ENCODE measurements at places on chromosomes 11 and 22. TPM values are rescaled to one million over a fixed set of nuclear protein-coding genes. Genes with fewer than 3 reads are reported as not detected.

OR5B17 gene
- total RNA-seq: not detected

SCUBE2 gene
- 13.6 TPM for total RNA-seq

ALG8 gene
- 29.9 TPM for total RNA-seq

ELMOD1 gene
- 1.1 TPM for total RNA-seq

B4GALNT4 gene
- 53.1 TPM for total RNA-seq

MS4A6A gene
- total RNA-seq: 50.2 TPM

PIWIL4 gene
- total RNA-seq: 5.1 TPM

UBE4A gene
- 43.4 TPM for total RNA-seq

GTSE1 gene
- total RNA-seq: 8.6 TPM

RPS6KB2 gene
- 35.5 TPM for total RNA-seq

INPP5J gene
- total RNA-seq: 5.0 TPM

TEX54 gene
- total RNA-seq: not detected

NFRKB gene
- 41.6 TPM for total RNA-seq

LIPT2 gene
- 13.0 TPM for total RNA-seq

LRP4 gene
- total RNA-seq: 25.2 TPM

CEND1 gene
- 0.12 TPM for total RNA-seq

TCN2 gene
- 39.7 TPM for total RNA-seq

CD3G gene
- total RNA-seq: 0.47 TPM

C11orf91 gene
- not detected for total RNA-seq

FAM227A gene
- 9.8 TPM for total RNA-seq

FOLR3 gene
- 2.3 TPM for total RNA-seq

OR10A3 gene
- total RNA-seq: not detected

WBP2NL gene
- 7.7 TPM for total RNA-seq

ROBO4 gene
- total RNA-seq: 25.2 TPM

VWCE gene
- 2.4 TPM for total RNA-seq

PANX3 gene
- total RNA-seq: not detected

ART5 gene
- 1.8 TPM for total RNA-seq

AIP gene
- 65.4 TPM for total RNA-seq

SHANK3 gene
- total RNA-seq: 23.5 TPM

PAX6 gene
- 0.06 TPM for total RNA-seq

CARNS1 gene
- 8.8 TPM for total RNA-seq

MUC2 gene
- under 0.01 TPM for total RNA-seq

OR6A2 gene
- total RNA-seq: 0.41 TPM

SYT7 gene
- 7.2 TPM for total RNA-seq

PNPLA3 gene
- total RNA-seq: 1.3 TPM

IGSF22 gene
- 4.7 TPM for total RNA-seq

KCNJ5 gene
- total RNA-seq: 4.0 TPM

CTSW gene
- total RNA-seq: 1.4 TPM

MIOX gene
- 5.4 TPM for total RNA-seq

FAU gene
- total RNA-seq: 650 TPM

AGBL2 gene
- total RNA-seq: 4.4 TPM

SLC37A2 gene
- 5.3 TPM for total RNA-seq
